ENCODE measurements at places on chromosomes 5 and 9.

GRCh38 chr5:21219251-21219650 is 1231.3 kb upstream of the CDH18 start:
- DNase-seq: no peak

DNA sequence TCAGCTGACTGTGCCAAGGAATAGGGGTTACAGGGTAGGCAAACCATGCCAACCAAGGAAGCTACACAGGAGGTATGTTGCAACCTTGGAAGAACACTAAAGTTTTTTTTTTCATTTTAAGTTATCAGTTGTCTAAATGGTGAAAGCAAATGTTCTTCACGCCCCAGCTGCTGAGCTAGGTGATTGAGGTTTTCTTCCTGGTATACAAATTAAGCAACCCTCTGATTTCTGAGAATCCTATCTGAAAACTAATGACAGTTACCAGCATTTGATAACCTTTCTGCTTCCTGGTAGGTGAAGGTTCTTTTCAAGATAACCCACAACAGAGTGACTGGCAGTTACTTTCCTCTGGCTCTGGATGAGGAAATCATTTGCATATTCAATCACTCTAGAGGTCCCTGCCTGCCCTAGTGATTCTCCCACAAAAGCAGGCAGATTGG is 194.9 kb downstream of the ATP10B start:
- DNase-seq: no peak

- DNase-seq: no peak
Measured at GRCh38 chr5:135547590-135548254, 12.0 kb upstream of the NEUROG1 start.

- no peak for DNase-seq
Measured at GRCh38 chr5:154514331-154514730, 36.3 kb upstream of the HAND1 start.

GRCh38 chr5:32325062-32325461 is 12.3 kb upstream of the MTMR12 start:
- no peak for DNase-seq

DNA sequence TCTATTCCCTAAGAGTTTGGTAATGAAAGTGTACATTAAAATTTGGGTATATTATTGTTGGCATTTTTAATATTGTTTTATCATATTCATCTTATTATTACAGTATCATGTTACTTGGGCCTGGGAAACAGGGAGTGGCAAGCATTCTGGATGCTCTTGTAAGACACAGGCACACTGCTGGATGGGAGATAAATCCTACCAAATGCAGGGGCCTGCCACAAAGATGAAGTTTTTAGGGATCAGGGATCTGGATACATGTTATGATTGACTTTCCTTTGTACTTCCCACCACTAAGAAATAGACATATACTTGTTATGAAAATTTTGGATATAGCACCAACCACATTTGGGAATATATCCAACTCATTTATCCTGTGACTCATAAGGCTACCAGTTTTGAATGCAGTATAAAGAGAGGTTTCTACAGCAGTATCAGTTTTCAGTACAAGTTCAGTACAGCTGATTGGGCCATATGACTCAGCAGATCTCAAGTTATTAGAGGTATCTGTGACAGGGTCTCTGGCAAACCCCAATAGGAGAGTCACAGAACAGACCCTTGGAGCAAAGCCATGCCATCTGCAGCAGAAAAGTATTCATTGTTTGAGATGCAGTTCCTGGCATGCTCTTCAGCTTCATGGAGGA is 360.1 kb downstream of the DMAC1 start:
- no peak for DNase-seq

DNA sequence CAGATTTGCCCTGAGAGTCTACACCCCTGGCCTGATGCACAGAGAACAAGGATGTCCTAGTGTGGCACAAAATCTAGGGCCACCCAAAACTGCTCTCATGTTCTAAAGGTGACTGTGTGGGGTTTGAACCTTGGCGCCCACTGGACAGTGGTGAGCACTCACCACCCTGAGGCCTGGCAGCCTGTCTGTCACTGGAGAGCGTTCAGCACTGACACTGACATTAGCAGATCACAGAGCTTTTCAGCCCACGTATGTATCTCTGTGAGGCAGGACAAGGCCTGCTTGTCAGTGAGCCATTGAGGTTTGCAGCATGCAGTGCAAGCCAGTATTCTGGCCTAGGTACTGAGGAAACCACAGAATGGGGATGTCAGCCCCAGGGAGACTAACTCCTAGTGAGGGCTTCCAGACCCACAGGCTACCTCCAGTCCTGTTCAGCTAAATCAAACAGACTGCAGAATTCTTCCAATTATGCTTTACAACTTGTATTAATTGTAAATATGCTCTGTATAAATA is 38.9 kb upstream of the SLC2A8 start:
- DNase-seq: no peak

DNA sequence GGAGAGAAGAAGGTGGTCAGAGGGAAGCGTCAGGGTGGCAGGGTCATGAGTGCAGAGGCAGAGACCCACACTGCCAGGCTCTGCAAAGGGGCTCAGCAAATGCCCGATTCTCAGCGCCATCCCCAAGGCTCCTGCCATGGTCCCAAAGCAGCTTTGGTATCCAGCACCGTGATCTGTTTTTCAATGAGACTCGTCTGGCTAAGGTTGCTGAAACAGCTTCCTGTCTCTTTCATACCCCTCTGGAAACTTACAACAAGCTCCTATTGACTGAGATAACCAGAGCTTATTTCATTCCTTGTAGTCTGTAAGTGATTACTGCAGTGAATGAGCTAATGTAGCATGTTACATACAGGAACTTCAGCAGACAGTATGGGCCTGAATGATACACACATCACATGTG is 568.6 kb upstream of the DAP start:
- no peak for DNase-seq

DNA sequence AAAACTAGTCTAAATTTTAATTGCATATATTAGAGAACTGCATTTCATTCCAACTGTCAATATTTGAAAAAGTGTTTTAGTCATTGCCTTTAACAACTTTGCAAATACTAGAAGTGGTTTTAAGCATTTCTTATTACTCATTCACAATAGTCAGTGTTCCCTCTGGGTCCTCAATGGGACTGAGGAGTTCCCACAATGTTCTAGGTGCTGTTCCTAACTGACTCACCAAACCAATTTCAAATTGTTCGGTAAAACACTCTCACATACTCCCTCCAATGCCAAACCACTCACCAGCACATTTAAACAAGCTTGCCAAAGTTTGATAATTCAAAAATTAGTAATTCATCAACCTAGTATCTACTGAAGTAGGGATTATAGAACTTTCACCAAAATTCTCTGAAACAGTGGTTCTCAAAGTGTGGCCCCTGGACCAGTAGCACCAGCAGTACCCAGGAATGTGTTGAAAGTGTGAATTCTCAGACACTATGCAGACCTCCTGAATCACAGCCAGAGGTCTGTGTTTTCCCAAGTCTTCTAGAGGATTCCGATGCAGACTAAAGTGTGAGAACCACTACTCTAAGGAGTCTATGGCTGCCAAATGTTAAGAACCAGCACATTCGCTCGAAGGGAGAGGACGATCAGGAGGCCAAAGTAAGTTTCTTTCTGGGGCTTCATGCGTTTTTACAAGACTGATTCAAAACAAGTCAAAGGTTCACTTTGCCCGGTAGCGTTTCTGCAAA is 72.8 kb downstream of the APBA1 start:
- no peak for DNase-seq

GRCh38 chr5:92371171-92371888 is 988.2 kb upstream of the ARRDC3 start:
- no peak for DNase-seq

DNA sequence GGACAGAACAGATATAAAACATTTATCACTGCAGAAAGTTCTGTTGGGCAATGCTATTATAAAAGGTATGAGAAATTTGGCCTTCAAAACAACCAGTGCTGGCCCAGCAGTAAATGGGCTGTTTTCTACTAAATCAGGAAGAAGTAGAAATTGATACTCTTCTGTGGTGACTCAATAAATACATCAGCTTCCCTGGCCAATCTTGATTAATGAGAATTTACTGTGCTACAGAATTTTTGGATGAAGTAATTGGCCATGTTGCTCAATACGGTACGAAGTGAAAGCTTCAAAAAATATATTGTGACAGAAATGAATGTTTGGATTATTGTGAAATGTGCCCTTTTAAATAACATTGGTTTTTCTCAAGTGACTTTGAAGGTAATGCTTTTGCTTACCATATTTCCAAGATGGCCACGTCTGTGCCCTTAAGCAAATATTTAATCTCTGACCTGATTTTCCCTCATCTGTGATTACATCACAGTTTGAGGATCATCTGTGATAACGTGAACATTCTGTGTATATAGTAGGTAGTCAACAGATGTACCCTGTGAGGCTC is 4.2 kb downstream of the DNAJA1 start:
- DNase-seq: no peak

GRCh38 chr5:110304176-110304575 is 422.3 kb downstream of the TMEM232 start:
- no peak for DNase-seq

DNA sequence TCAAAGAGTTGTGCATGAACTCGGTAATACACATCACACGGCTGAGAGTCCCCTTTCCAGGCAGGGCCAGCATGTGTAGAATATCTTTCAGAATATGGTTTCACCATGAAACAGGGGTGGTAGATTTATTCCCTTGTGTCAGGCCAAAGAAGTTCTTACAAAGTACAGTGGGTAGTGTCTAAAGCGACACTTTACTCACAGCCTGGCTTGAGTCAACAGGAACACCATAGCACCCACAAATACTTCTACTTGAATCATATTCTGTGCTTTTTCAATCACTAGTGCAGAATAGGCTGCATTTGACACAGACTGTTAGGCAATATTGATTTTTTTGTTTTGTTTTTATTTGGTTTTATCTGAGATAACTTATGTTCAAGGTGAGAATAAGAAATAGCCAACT is 12.6 kb downstream of the LSM11 start:
- DNase-seq: no peak

- no peak for DNase-seq
Measured at GRCh38 chr9:136572003-136572827, 26.4 kb upstream of the NOTCH1 start.

DNA sequence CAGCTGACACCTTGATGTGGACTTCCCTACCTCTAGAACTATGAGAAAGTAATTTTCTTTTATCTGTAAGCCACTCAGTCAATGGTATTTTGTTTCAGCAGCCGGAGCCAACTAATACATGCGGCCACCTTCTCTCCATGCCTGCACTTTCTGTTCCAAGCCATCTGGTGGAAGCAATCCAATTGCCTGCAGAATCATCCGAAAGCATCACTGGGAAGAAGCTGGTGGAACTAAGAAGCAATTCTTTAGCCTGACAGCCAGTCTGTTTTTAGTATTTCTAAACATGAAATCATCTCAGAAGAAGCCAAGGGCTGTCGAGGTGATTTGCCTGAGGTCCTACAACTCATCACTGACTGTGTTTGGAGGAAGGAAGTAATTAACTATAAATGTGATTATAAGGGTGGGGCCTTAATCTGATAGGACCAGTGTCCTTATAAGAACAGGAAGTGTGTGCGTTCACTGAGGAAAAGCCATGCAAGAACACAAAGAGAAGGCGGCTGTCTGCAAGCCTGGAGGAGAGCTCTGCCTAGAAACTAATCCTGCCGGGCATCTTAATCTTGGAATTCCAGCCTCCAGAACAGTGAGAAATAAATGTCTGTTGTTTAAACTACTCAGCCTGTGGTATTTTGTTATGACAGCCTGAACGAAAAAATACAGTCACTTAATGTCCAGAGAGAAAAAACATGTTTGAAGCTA is 49.1 kb downstream of the NXNL2 start:
- DNase-seq: no peak

GRCh38 chr9:7982907-7983306 is 183.3 kb upstream of the DMAC1 start:
- DNase-seq: no peak

Measured in head of caudate nucleus (tissue), 42 donors.